ENCODE measurements at places on chromosomes 5 and 9.

GRCh38 chr5:172093965-172094364 lies 87.5 kb upstream of the FBXW11 start:
- DNase-seq: no peak

- DNase-seq: no peak
These were observed 15.5 kb downstream of the BAAT start for GRCh38 chr9:101369286-101369685.

GRCh38 chr9:132372177-132373095 lies 17.6 kb upstream of the SETX start:
- DNase-seq: no peak

DNA sequence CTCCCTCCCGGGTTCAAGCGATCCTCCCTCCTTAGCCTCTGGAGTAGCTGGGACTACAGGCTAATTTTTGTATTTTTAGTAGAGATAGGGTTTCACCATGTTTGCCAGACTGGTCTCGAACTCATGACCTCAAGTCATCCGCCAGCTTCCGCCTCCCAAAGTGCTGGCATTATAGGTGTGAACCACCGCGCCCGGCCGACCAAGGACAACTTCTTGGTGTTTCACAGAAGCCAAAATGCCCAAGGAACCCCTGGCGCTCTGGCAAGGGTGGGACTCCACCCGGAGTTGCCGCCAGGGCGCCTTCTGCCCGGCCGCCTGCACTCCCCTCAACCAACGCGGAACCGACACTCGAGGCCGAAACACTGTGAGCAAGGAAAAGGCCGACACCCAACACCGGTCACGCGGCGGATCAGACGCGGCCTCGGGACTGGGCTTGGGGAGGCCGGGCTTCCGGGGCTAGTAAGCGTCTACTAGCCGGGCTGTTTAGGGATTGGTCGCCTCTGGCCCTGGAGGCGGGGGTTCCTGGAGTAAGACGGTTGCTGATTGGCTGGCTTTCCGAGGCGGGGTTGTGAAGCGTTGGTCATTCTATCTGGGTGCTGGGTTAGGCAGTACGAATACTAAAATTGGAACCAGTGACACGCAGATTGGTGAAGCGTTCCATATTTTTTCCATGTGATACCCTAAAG lies 7.7 kb upstream of the CFAP157 start:
- no peak for DNase-seq

DNA sequence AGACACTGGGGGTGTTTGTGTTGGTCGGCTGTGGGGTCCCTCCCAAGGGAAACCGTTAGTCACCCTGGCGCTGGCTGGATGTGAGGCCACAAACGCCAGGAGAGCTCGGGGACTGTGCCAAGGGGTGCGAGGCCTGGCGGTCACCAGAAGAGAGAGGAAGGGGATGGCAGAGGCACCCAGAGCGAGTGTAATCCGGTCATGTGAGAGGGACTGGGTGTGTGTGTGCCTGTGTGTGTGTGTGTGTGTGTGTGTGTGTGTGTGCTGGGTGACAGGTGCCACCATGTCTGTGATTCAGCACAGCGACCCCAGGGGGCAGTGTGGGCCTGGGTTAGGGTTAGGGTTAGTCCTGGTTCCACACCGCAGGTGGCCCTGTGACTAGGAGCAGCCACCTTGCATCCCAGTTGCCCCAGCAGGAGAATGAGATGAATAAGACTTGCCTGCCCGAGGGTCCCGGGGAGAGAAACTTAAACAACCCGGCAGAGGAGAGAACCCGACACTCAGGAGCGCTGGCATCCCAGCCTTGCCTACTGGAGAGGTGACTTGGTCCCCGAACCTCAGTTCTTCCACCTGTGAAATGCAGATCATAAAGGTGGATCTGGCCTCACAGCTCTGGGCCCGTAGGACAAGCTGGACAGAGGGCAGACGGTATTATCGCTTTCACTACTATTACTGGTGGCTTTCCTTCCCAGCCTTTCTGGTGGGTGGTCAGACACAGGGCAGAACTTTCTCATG lies 1.4 kb upstream of the ADAMTSL2 start:
- DNase-seq: no peak

GRCh38 chr9:131847665-131848354 lies 107.9 kb upstream of the RAPGEF1 start:
- no peak for DNase-seq

GRCh38 chr5:1983919-1984695 lies 101.4 kb upstream of the IRX4 start:
- no peak for DNase-seq

GRCh38 chr5:96896806-96897205 lies 20.5 kb downstream of the ERAP2 start:
- DNase-seq: no peak

- peak; percentile 62 for DNase-seq
These were observed 1033.4 kb downstream of the TLE4 start for GRCh38 chr9:80605129-80605528.

DNA sequence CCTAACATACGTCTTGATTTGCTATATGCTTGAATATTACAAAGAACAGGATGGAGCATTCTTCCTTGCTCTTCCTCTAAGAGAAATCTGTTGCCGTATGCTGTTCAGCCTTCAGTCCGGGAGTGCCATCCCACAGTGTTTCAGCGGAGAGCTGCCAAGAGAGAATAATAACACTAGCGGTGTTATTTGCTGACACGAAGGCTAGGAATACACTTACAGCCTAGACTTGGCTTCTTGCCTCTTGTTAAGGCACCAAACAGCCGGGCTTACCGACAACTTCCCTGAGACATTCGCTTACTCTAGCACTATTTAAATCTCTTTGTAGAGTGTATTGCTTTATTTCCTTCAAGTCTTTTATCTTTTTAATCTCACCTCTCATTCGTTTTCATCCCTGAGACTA lies 31.4 kb downstream of the KCTD16 start:
- DNase-seq: no peak

DNA sequence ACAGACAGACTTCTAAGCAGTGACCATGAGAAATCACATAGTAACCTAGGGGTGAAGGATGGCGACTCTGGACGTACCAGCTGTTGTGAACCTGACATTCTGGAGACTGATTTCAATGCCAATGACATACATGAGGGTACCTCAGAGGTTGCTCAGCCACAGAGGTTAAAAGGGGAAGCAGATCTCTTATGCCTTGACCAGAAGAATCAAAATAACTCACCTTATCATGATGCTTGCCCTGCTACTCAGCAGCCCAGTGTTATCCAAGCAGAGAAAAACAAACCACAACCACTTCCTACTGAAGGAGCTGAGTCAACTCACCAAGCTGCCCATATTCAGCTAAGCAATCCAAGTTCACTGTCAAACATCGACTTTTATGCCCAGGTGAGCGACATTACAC lies 38.0 kb upstream of the CCDC152 start:
- DNase-seq: no peak

- DNase-seq: no peak
These were observed 11.7 kb upstream of the QRFP start for GRCh38 chr9:130908146-130908877.

DNA sequence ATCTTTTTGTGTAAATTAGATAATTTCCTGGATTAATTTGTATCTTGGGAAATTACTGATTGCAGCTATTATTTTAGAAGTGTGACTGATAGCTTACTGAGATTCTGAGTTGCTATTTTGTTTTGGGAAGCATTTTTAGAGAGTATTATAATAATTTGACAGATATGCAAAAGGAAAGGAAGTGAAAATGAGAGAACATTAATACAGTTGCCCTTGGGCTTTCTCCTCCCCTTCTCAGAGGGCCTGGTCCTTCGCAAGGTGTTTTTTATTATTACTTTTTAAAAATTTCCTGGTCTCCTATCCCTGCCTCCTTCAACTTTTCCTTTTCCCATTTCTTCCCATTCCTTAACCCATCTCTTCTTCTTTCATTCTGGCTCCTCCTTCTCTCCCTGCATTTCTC lies 32.6 kb downstream of the UBAP1 start:
- no peak for DNase-seq

DNA sequence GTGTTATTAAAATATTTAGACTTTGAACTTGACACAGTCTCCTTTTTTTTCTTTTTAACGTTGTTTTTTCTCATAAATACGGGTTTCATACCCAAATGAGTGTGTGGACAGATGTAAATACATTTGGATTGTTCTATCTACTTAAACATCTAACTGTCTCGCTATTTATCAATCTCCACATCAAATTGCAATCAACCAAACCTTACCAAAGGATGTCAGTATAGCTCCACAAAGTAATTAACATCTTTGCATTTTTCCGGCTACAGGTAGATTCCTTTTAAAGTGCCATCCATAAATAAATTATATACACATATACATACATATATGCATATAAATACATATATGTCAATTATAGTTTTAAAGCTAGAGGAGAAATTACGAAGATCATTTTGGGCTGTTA lies 705 bp upstream of the CDH10 start:
- DNase-seq: no peak
